ENCODE measurements at places on chromosomes 7 and 10.

GRCh38 chr7:117472335-117472734, 7.5 kb upstream of the CFTR start:
- DNase-seq: no peak
- no peak overlapping the region for H3K4me3 ChIP-seq
- no peak overlapping the region for H3K27ac ChIP-seq

- no peak for DNase-seq
Measured at GRCh38 chr10:118407026-118407425, 64.9 kb upstream of the FAM204A start.

- no peaks in the 10 kb centered on the region for H3K4me1 ChIP-seq
- no peak overlapping the region for H3K27ac ChIP-seq
- peaks cover 10% of the 10 kb centered on the region for H3K27me3 ChIP-seq
- no peak for DNase-seq
- no peaks in the 10 kb centered on the region for H3K36me3 ChIP-seq
Measured at GRCh38 chr10:132494866-132495630, 42.5 kb upstream of the INPP5A start.

DNA sequence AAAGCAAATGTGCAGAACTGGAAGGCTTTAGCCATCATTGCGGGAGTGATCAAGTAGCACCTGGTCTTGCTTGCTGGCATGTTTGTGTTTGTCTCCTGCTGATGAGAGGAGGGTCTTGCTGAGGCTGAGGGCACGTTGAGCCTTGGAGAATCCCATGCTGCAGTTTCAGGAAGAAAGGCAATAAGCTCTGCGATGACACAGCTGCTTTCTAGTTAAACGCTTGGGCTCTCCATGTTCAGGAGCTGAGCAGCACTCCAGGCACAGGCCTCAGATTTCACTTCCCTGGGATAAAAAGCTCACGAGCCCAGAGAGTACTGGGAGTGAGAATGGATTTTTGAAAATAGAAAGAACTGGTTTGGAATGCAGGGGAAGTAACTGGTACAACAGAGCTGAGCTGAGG, 100.8 kb downstream of the LRRC18 start:
- H3K27me3 ChIP-seq: peaks cover 6% of the 10 kb centered on the region
- DNase-seq: no peak
- H3K36me3 ChIP-seq: no peaks in the 10 kb centered on the region
- no peaks in the 10 kb centered on the region for H3K4me1 ChIP-seq
- H3K27ac ChIP-seq: no peak overlapping the region

DNA sequence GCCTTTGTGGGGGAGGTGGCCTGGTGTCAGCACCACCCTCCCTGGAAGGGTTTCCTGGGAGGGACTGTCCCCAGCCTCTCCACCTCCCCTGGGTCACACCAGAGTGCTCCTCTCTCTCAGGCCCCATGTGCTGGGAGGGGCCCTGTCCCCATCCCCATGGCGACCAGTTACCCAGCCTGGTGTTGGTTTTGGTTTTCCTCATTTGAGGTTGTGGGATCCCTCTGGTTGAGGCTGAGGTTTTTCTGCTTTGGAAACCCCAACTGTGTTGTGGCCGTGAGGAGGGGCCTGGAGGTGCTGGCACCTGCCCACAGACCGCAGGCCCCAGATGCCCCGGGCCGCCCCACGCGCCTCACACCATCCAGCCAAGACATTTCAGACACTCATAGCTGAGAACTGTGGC, 106.3 kb downstream of the GRK5 start:
- DNase-seq: peak; percentile 55
- H3K27me3 ChIP-seq: peaks cover 89% of the 10 kb centered on the region
- H3K27ac ChIP-seq: no peak overlapping the region
- peaks cover 53% of the 10 kb centered on the region for H3K4me1 ChIP-seq
- peaks cover 15% of the 10 kb centered on the region for H3K36me3 ChIP-seq

GRCh38 chr10:132387764-132388210, 9.2 kb upstream of the PWWP2B start:
- H3K4me1 ChIP-seq: peaks cover 4% of the 10 kb centered on the region
- peaks cover 18% of the 10 kb centered on the region for H3K27me3 ChIP-seq
- no peaks in the 10 kb centered on the region for H3K36me3 ChIP-seq
- peak; percentile 83 for DNase-seq
- no peak overlapping the region for H3K27ac ChIP-seq
- peak overlapping the region; percentile 33 for H3K4me3 ChIP-seq

DNA sequence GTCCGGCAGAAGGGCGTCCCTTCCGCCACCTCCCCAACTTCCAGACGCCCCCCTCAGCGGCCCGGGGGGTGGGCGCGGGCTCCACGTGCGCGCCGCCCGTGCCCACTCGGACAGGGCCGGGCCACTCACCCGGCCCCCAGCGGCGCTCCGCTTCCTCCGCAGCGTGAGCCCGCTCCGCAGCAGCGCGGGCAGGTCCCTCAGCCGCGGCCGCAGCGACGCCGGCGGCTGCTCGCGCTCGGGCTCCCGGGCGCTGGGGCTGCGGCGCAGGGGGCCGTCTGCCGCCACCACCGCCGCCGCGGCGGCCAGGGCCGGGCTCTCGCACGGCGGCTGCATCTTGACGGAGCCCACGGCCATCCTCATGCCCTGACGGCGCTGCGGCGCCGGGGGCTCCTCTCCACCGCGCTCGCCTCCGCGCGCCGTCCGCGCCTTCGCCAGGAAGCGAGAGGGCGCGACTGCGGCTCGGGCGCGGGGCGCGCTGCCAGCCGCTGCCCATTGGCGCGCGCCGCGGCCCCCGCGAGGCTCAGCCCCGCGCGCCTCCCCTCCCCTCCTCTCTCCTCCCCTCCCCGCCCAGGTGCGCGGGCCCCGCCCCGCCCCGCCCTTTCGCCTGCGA, at the start of gene RAPGEF5:
RAPGEF5 (minus strand) TSS at position 454 of the 610 bp plus-strand sequence; CDS start at position 360, 94 bp downstream.
- peak within 1 kb of the TSS; percentile 68 for H3K4me3 ChIP-seq
- no peak within 1 kb of the TSS for H3K27ac ChIP-seq
- no peak for DNase-seq

GRCh38 chr7:39402034-39402433, 164.2 kb upstream of the YAE1 start:
- no peaks in the 10 kb centered on the region for H3K4me1 ChIP-seq
- H3K27ac ChIP-seq: no peak overlapping the region
- no peaks in the 10 kb centered on the region for H3K36me3 ChIP-seq
- no peak overlapping the region for H3K4me3 ChIP-seq
- DNase-seq: no peak

DNA sequence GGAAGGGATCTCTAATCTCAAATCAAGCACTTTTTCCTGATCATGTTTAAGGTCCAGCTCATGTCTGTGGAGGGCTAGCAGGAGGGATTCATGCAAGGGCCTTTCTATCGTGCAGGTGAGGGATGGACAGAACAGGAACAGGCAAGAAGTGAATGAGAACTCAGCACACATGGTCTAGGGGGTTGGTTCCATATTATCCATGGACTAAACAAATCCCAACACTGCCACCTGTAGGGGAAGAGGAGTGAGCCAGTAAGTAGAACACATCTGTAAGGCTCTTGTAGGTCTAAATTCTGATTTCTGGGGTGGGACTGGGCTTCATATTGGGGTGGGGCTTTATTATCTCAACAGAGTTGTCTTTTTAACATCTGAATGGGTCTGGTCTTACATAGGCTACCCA, 138.0 kb upstream of the TARP start:
- no peak for DNase-seq
- H3K4me1 ChIP-seq: peaks cover 20% of the 10 kb centered on the region
- no peak overlapping the region for H3K4me3 ChIP-seq
- no peak overlapping the region for H3K27ac ChIP-seq

GRCh38 chr10:955127-955819, 23.8 kb upstream of the LARP4B start:
- no peak overlapping the region for H3K4me3 ChIP-seq
- peaks cover 30% of the 10 kb centered on the region for H3K27me3 ChIP-seq
- H3K27ac ChIP-seq: no peak overlapping the region
- H3K36me3 ChIP-seq: no peaks in the 10 kb centered on the region

GRCh38 chr7:29147821-29148220, 1.5 kb upstream of the CPVL start:
- no peak for DNase-seq
- no peak overlapping the region for H3K27ac ChIP-seq
- no peaks in the 10 kb centered on the region for H3K36me3 ChIP-seq
- no peak overlapping the region for H3K4me3 ChIP-seq
- peaks cover 48% of the 10 kb centered on the region for H3K27me3 ChIP-seq
- no peaks in the 10 kb centered on the region for H3K4me1 ChIP-seq

- peaks cover 18% of the 10 kb centered on the region for H3K27me3 ChIP-seq
- H3K4me1 ChIP-seq: peaks cover 2% of the 10 kb centered on the region
- no peak overlapping the region for H3K27ac ChIP-seq
- no peaks in the 10 kb centered on the region for H3K36me3 ChIP-seq
- DNase-seq: no peak
Measured at GRCh38 chr10:103839519-103839871, 15.9 kb downstream of the SH3PXD2A start.

DNA sequence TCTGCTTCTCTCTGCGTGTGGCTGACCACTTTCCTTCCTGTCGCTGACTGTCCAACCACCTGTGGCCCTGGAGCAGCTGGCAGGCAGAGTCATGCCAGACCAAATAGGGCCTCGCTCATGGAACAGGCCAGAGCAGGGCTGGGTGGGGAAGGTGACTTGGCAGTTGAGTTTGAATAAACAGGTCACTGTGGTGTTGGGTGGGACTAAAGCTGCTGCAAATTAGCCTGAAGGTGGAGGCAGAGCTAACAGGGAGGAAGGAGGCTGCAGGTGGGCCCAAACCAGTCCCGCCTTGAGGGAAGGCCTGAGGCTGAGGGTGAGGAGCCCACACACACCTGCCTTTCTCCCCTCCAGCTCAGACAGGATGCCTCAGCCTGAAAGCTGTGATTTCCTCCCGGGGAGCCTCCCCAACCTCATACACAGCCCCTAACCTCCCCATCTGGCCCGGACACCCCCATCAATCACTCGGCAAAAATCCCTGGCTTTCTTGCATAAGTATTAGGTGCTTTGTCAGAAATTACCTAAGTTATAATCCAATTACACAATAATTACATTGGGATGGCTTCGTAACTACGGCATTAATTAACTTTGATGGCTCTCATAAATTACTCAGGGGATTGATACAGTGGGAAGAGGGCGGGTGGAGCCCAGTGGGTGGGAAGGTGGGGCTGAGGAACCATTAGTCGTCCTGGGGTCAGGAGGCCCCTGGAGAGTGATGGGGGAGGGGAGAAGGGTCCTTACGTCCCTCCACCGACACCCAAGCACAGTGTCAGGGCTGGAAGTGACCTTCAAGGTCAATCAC, 97.7 kb upstream of the PCBD1 start:
- H3K4me1 ChIP-seq: peaks cover 20% of the 10 kb centered on the region
- DNase-seq: no peak
- H3K36me3 ChIP-seq: no peaks in the 10 kb centered on the region
- no peaks in the 10 kb centered on the region for H3K27me3 ChIP-seq
- no peak overlapping the region for H3K27ac ChIP-seq
- no peak overlapping the region for H3K4me3 ChIP-seq

GRCh38 chr7:107932805-107933204, 41.8 kb downstream of the DLD start:
- H3K36me3 ChIP-seq: peaks cover 22% of the 10 kb centered on the region
- no peaks in the 10 kb centered on the region for H3K4me1 ChIP-seq
- no peak overlapping the region for H3K27ac ChIP-seq
- no peak for DNase-seq
- H3K4me3 ChIP-seq: no peak overlapping the region

DNA sequence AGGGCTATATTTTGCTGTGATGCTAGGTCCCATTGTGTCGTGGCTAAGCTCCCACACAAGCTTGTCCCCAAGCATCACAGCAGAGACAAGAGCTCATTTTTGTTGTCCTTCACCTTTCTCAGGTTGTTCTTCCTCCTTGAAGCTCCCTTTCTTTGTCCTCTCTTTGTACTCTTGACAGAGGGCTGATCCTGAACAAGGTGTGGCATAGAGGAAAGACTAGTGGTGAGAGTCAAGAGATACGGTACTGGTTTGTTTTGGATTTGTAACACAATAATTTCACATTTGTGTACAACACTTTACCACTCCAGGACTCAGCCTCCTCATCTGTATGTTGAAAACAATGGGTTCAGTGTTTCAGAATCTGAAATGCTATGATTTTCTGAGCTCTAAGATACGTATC, 41.0 kb downstream of the MAGI2 start:
- no peak overlapping the region for H3K27ac ChIP-seq
- H3K4me1 ChIP-seq: no peaks in the 10 kb centered on the region
- no peak overlapping the region for H3K4me3 ChIP-seq
- H3K36me3 ChIP-seq: no peaks in the 10 kb centered on the region
- no peaks in the 10 kb centered on the region for H3K27me3 ChIP-seq

DNA sequence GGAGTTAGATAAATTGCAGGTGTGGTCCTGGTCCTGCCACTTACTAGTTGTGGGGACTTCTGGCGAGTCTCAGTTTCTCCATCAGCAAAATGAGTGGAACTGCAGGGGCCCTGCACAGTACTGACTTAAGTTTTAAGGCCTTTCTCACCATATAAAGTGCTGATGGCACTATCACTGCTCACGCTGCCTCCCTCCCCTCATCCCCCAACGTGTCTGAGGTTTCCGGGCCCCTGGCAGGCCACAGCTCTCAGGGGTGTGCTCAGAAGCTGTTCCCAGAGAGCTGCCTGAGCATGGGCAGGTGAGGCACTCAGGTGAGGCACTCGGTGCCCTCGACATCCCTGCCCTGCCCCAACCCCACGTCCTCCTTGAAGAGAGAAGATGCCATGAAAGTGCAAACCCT, 74.2 kb downstream of the VOPP1 start:
- no peak for DNase-seq
- no peak overlapping the region for H3K27ac ChIP-seq
- H3K27me3 ChIP-seq: no peaks in the 10 kb centered on the region
- H3K4me3 ChIP-seq: no peak overlapping the region
- H3K36me3 ChIP-seq: peaks cover 22% of the 10 kb centered on the region

DNA sequence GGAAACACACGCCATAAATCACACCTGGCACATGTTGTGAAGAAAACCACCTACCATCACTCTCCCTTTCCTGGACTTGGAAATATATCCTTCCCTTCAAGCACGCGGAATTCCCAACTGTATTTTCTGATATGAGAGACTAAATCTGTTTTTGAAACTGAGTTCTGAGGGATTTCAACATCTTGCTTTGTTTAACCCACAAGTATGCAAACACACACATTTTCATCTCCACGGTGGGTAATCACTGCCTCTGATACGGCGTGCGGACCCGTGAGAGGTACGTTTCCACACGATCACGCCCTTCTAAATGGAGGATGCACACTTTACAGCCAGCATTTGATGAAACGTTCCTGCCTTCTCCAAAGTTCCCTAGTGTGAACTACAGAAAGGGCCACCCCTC, 83.4 kb downstream of the ZRANB1 start:
- no peak overlapping the region for H3K27ac ChIP-seq
- peaks cover 3% of the 10 kb centered on the region for H3K27me3 ChIP-seq
- no peak overlapping the region for H3K4me3 ChIP-seq
- no peaks in the 10 kb centered on the region for H3K36me3 ChIP-seq

GRCh38 chr10:108362961-108363360, 1198.5 kb upstream of the SORCS1 start:
- no peak overlapping the region for H3K27ac ChIP-seq
- H3K36me3 ChIP-seq: no peaks in the 10 kb centered on the region
- H3K27me3 ChIP-seq: no peaks in the 10 kb centered on the region
- H3K4me3 ChIP-seq: no peak overlapping the region

Data from activated naive CD4-positive, alpha-beta T cell treated with anti-CD3 and anti-CD28 coated beads, Interleukin-2, amount 10 ng/mL, durations not matched to agents 7 days and 5 days (primary cell).